ENCODE measurements at places on chromosomes 3 and 15. TPM values are rescaled to one million over a fixed set of nuclear protein-coding genes. Genes with fewer than 3 reads are reported as not detected.

- DNase-seq, result no peak
These were observed 10.7 kb downstream of the KLF15 start for GRCh38 chr3:126346466-126346865.

DNA sequence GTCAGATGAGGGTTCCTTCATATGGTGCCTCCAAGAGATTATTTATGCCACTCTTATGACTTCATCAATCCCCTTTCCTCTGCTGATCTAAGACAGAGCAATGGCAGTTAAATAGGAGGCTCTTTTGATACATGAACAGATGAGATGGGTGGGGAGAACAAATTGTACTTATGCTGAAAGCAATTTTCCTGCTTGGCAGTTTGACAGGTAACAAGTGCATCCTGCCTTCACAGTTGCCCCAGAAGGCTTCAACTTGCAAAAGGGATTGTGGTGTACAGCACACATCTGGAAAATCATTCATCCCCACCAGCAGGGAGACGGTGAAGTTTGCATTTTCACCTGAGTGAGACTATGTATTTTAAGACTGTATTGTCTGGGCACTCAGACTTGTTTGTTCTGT, 27.3 kb downstream of the ENTPD3 start:
- DNase-seq, result no peak

- peak; percentile 63 for DNase-seq
These were observed 7.7 kb upstream of the RFT1 start for GRCh38 chr3:53137835-53138446.

GRCh38 chr15:85306946-85307686, 73.3 kb upstream of the AKAP13 start:
- DNase-seq, result no peak

DNA sequence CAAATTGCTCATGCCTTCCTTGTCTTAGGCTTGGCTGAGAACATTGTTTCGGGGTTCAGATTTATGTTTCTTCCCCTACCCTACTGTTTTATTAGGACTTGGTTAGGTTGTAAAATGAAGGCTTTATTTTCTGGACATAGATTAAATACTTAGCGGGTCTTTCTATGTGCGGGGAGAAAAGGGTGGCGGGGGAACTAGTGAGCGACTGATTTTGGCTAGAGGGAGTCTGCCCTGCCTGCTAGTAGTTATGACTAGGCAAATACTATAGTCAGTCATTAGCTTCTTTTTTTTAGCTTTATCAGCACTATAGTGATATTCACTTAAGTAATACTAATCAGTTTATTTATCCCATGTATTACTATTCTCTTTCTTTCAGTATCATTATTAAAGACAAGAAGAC, 3.6 kb downstream of the CADM2 start:
- no peak for DNase-seq

CACNA2D3 gene
- 4.3 TPM for total RNA-seq

GRCh38 chr15:80480909-80481308, 76.7 kb downstream of the ARNT2 start:
- DNase-seq, result peak; percentile 91

GRCh38 chr3:191356631-191357439, 26.5 kb upstream of the UTS2B start:
- DNase-seq, result peak; percentile 55

LPP gene
- total RNA-seq, result 196 TPM

GRCh38 chr15:59138243-59138642, 33.3 kb downstream of the CCNB2 start:
- DNase-seq, result peak; percentile 41

- no peak for DNase-seq
These were observed 11.4 kb upstream of the COMMD2 start for GRCh38 chr3:149763565-149764195.

- no peak for DNase-seq
These were observed 4.9 kb downstream of the OGG1 start for GRCh38 chr3:9754678-9755077.

DNA sequence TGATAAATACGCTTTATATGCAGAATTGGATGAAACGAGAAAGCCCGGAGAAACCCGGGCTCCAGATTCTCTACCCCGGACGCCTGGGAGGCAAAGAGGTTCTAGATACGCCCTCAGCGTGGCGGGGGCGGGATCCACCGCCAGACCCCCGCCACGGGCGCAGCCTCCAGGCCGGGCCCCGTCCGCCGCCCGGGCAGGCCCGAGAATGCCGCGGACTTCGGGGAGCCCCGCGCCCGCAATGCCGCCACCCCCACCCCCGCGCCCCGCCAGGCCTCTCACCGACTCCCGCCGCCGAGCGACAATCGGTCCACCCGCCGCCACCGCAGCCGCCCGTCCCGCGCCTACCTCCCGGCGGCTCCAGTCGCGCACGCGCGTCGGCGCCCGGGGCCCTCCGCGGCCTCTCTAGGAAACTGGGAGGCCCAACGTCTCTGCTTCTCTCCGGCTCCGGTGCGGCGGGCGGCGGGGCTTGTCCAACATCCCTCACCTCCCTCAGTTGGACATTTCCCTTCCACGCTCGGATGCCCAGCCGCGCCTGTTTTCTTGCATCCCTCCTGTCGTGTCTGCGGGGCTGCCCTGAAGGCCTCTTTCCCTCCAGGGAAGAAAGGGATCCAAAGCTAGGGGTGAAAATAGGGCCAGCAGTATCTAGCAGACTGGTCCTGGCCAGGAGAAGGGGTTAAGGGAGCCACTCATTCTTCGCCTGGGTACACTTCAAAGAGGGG, at the start of gene ZNF445:
TSS of gene ZNF445 (minus strand) at position 359 of the 719 bp plus-strand sequence. CDS start 22,121 bp downstream, outside the sequence.
- DNase-seq, result peak; percentile 85

C15orf62 gene
- total RNA-seq, result under 0.01 TPM

- DNase-seq, result peak; percentile 20
These were observed 8.5 kb upstream of the ILDR1 start for GRCh38 chr3:122030381-122031122.

DNA sequence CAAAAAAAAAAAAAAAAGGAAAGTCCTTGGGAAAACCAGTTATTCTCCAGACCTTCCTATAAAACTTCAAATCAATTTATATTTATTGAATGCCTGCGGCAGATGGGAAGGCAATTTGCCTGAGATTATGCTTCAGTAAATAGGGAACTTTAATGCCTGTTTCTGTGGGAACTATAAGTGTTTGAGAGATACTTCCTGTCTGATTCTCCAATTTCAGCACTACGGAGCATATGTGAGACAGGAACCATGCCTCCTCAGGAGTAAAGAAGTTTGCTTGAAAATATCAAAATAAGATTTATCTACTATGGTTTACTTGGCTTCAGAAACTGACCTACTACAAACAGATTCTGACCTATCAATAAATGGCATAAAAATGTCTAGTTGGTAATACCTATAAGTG, 135.5 kb downstream of the CBLB start:
- DNase-seq, result no peak

SLC25A38 gene
- 18.4 TPM for total RNA-seq

TMC3 gene
- total RNA-seq, result not detected

BLOC1S6 gene
- 87.2 TPM for total RNA-seq

DNA sequence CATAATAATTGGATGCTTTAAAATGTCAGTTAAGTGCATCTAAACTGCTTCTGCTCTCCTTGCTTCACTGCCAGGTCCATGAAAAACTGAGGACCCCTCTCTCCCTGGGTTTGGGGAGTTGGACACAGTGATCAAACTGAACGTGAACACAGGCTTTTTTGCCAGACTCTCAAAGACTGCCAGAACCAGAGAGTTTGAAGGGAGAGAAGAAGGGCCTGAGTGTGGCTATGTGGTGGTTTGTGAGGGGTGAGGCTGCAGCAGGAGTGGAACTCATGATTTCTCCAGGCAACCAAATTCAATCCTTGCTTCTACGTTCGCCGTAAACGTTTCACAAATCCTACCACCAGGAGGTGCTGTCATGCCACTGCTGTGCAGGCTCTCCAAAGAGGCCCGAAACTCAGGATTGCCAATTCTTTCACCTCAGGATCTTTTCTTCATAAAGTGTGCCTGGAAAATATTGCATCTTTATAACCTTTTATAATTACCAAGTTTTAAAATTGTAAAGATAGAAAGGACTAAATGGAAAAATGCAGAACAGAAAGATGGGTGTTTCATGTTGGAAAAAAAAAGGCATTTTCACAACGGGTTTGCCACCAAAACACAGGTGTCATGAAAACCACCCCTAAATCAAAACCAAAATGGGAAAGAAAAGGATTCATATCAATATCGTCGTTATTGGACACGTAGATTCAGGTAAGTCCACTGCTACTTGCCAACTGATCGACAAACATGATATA, 19.7 kb downstream of the TM4SF4 start:
- peak; percentile 76 for DNase-seq

VPS13C gene
- 80.9 TPM for total RNA-seq
